ENCODE measurements at places on chromosomes 7 and 10.
A peak's percentile ranks its signal among the peaks of the same experiment; 100 is the strongest.

GRCh38 chr7:40851001-40851400, 716.2 kb downstream of the SUGCT start:
- DNase-seq, result no peak

DNA sequence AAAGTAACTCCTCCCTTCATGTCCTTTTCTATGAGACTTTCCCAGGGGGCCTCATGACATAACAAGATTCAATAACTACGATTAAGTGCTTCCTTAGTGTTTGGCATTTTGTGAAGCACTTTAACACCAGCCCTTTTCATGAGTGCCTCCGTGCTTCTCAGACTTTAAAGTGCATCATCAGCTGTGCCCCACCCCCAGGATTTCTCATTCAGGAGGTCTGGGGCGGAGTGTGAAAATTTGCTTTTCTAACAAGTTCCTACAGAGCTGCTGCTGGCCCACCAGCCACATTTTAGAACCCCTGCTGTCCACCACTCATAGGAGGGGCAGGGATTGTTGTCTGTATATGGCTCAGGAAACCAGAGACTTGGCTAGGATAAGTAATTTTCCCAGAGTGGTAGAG, 445.3 kb downstream of the LRMDA start:
- no peak for DNase-seq

GRCh38 chr10:92502296-92502808, 71.5 kb downstream of the IDE start:
- DNase-seq, result no peak

DNA sequence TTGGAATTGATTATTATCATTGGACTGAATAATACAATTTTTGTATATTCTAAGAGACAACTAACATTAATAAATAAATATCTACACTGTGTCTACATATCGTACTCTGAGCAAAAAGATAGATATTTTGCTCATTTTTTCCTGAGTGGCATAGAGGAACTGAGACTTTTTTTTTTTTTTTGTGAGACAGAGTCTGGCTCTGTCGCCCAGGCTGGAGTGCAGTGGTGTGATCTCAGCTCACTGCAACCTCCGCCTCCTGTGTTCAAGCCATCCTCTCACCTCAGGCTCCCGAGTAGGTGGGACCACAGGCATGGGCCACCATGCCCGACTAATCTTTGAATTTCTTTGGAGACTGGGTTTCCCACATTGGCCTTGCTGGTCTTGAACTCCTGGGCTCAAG, 14.0 kb downstream of the KMT2E start:
- DNase-seq, result no peak

GRCh38 chr7:28919510-28919909, 38.6 kb downstream of the TRIL start:
- no peak for DNase-seq

GRCh38 chr7:33212144-33212543, 82.8 kb downstream of the BBS9 start:
- DNase-seq, result no peak

GRCh38 chr7:130957137-130957513, 223.1 kb upstream of the KLF14 start:
- DNase-seq, result no peak

DNA sequence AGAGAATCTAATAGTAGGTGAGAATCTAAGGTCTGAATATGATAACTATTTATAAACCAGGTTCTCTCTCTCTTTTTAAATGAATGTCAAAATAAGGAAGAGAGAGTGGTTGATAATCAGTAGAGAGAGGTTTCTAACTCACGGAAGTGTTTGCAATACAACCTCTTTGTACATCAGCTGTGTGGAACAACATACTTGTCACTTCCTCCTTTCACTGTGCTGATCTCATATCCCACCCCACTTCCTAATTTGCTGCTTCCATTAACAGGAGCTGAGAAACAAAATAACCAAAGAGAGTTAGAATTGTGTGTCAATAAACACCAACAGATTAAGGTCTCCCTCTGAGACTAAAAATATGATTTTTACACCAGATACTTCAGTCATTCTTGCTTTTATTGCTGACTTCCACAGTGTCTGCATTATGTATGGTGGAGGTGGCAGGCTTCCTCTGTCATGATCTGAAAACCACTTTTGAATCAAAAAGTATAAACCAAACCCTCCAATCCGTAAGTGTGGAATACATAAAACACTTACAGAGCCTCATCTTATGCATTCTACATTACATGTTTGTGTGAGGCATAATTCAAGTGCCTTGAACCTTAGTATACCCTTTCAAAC, 25.0 kb downstream of the CACUL1 start:
- DNase-seq, result no peak

- DNase-seq, result peak; percentile 49
These were observed 65.0 kb upstream of the TRIM8 start for GRCh38 chr10:102579328-102579727.

GRCh38 chr10:101354328-101355071, 535 bp downstream of the BTRC start:
- peak; percentile 71 for DNase-seq

DNA sequence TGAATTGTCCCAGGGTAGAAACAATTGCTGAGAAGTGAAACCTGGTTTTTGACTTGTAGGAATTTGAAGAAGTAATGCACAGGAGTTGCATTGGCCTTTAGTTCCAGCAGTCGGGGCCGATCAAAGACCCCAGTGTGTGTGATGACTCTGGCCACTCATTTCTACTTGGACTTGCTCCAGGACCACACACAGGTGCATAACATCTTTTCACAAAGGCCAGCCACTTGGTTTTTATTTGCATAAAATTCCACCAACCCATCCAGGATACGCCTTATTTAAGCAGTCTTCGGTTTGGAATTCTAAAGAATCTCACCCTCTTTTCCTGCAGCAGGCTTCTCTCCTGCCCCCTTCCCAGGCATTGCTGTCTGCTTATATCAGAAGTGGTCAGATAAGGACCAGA, 162.0 kb upstream of the HABP2 start:
- no peak for DNase-seq

GRCh38 chr7:2643386-2644219, 11.8 kb downstream of the TTYH3 start:
- DNase-seq, result no peak

GRCh38 chr7:115471891-115472290, 550.0 kb downstream of the MDFIC start:
- DNase-seq, result no peak

DNA sequence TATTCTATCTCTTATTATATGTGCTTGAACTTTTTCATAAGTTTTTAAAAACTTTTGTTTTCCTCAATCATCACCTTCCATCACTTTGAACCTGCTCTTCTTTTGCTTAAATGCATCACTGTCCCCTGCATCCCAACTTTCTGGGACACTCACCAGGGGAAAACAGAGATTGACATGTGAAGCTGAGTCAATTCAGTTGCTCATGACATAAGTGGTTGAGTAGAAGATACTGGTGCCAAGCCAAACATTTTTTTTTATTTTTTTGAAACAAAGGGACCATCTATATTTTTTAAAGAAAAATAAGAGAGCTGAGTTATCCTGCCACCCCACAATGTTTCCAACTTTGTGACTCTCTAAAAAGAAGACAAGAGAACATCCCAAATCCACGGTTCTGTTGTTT, 61.8 kb upstream of the AHR start:
- DNase-seq, result no peak

- no peak for DNase-seq
These were observed 233.9 kb downstream of the FANK1 start for GRCh38 chr10:126130271-126130710.

- peak; percentile 78 for DNase-seq
These were observed 80.0 kb downstream of the C7orf25 start for GRCh38 chr7:42831718-42832522.

- DNase-seq, result no peak
These were observed 49.6 kb upstream of the HELLS start for GRCh38 chr10:94496010-94496409.

DNA sequence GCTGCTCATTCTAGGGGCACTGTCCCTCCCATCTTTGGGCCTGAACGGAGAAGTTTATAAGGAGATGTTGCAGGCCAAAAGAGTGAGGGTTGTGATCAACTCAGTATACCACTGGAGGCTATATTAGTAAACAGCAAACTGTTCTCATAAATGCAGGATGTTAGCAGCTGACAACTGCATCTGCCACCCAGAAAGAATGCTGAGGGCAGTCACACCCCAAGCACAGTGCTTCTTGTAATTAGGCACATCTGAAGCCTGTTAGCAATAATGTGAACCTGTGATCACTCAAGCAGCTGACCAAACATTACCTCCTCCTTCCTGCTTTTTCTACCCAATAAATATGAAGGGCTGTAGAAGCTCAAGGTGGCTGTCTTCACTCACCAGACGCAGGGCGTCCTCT, 38.4 kb upstream of the ZNF138 start:
- DNase-seq, result no peak

DNA sequence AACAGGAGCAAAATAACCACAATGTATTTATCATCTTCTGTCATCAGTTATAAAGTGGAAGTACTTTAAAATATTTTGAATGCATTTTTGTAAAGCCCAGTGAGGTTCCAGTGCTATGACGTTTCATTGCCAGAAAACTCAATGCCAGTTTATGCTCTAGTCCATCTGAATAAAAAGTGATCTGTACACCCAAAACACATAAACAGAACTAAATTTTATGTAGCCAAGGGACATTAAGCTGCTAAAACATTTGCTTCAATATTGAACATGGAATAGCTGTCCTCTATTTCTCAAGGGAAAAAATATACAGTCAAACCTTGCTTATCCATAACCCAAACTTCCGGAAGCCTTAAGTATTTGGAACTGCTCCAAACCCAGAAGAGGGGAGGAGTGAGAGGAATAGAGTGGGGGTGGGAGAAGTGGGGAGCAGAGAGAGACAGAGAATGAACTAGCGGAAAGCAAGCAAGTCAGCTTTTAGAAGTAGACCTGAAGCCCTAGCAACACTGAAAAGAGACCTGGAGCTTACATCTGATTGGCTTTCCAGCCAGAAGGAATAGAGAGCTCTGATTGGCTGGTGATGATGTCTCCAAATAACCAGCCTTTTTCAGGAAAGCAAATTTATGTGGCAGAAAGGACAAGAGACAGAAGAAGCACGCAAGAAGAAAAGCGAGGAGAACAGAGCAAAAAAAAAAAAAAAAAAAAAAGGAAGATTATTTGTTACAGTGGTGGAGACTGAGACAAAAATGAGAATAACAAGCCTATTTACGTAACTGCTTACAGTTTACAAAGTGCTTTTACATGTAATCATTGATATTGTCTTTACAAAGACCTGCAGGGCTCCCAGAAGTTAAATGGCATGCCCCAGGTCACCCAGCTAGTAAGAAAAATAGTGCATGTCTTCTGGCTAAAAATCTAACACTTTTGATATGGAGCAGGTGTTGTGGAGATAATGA, 196.0 kb downstream of the RNLS start:
- DNase-seq, result peak; percentile 59

GRCh38 chr7:114589436-114589835, 174.8 kb downstream of the FOXP2 start:
- DNase-seq, result no peak

GRCh38 chr7:3279147-3279818, 21.8 kb upstream of the SDK1 start:
- no peak for DNase-seq

DNA sequence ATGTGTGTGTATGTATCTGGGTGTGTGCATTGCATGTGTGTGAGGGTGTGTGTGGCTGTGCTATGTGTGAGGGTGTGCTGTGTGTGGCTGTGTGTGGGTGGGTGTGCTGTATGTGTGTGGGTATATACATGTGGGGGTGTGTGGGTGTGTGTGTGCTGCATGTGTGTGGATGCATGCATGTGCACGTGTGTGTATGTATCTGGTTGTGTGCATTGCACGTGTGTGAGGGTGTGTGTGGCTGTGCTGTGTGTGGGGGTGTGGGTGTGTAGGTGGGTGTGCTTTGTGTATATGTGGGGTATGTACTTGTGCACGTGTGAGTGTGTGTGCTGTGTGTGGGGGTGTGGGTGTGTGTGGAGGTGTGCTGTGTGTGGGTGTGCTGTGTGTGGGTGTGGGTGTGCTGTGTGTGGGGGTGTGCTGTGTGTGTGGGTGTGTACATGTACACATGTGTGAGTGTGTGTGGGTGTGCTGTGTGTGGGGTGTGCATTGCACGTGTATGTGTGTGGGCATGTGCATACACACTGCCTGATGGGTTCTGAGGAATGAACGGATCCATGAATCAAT, 579.8 kb downstream of the PTPRN2 start:
- no peak for DNase-seq

DNA sequence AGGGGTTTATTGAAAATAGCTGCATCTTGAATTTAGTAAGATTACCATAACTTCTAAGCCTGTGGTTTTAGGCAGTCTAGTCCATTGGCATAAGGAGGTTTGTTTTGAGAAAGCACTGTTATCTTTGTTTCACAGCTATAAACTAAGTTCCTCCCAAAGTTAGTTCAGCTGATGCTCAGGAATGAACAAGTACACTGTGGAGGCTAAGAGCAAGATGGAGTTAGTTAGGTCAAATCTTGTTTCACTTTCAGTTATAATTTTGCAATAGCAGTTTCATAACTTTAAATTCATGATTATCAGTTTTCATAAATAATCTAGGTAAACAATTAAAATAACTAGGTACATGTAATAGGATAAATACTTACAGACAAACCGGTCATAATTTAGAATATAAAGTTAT, 15.4 kb downstream of the SEC61G start:
- DNase-seq, result no peak

- DNase-seq, result no peak
These were observed 305.0 kb upstream of the ZNF32 start for GRCh38 chr10:43953672-43954071.
